CD4-positive, alpha-beta T cell treated with Interleukin-15 for 4 hours (primary cell): ENCODE measurements at places on chromosomes 16 and 17.

DNA sequence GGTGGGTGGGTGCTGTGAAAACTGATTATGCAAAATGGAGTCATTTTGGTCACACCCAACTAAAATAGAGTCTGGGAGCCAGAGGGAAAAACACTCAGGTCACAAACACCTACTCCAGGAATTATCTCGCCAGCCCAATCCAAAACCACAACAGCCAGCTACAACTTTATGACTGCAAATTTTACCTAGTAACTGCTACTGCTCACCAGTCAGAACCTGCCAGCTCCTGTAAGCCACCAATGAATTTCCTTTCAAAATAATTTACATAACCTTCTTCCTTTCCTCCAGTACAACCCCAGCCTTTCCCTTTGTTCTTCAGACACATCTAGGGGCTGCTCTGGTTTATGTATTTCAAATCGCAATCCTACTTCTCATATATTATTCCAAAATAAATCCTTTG lies 52.6 kb upstream of the DYNLRB2 start:
- no peak for DNase-seq

DNA sequence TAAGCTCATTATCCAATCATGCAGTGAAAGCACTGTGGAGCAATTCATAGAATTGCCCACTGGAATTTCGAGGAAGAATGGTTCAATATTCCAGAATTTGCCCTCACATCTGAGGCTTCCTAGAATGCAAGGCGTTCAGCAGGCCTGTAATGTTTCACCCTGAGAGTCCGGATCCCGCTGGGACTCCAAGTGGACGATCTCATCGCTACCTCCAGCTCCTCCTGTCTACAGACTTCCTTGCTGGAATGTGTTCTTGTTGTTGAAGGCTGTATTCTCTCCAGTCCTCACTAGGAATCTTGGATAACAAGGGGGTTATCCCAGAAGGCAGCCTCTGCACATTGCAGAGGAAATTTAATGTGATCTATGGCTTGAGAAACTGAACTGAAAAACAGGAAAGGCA lies 7.8 kb downstream of the SLC47A1 start:
- DNase-seq: no peak

- DNase-seq: no peak
Measured at GRCh38 chr17:39485555-39485954, 24.3 kb downstream of the CDK12 start.

DNA sequence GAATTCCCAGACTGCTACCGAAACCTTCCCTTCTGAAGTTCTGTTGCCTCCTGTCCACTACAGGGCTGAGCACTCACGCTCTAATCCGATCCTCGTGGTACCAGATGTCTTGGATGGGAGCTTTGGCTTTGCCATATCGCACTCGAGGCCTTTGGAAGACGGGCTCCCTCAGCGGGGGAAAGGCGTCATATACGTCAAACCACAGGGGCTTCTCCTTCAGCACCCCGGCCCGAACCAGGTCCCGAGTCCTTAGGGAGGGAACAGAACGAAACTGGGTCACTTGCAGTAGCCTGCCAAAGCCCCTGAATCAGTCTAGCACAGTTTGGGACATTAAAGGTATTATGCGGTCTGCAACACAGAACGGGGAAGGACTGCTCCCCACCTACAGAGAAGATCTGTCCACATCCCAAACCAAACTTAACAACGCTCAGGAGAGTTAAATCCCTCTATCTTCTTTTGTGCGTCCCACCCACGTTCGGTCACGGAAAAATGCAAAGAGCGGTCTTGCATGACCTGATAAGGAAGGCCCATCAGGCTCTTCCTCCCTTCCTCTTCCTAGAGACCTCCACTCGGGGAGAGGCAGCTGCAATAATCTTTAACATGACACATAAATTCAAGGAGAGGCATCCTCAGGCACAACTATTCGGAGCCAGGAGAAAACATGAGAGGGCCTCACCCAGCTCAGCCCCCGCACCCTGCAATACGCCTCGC lies 526 bp downstream of the MRPS23 start:
- DNase-seq: no peak

DNA sequence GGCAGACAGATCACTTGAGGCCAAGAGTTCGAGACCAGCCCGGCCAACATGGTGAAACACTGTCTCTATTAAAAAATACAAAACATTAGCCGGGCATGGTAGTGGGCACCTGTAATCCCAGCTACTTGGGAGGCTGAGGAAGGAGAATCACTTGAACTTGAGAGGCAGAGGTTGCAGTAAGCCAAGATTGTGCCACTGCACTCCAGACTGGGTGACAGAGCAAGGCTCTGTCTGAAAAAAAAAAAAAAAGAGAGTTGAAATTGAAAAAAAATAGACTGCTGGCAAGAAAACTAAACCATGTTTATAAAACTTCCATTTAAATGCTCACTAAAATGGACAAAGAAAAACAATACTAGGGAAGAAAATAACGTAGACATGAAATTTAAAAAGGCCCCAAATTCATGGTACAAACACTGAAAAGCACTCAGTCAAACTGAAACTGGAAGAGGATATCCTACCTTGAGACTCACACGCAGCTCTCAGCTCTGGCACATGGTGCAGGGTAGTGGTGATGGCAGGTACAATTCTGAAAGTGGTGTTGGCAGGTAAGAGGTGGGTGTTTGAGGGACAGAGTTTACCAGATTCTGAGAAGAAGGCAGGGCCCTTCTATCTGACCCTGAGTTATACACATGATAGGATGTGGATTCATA lies 19.3 kb downstream of the CNTROB start:
- peak; percentile 2 for DNase-seq

- DNase-seq: no peak
Measured at GRCh38 chr17:76458580-76459490, 5.9 kb upstream of the UBE2O start.

- no peak for DNase-seq
Measured at GRCh38 chr16:15487336-15488284, 53.2 kb downstream of the BMERB1 start.

- DNase-seq: no peak
Measured at GRCh38 chr17:61307905-61308886, 91.4 kb upstream of the TBX2 start.

GRCh38 chr16:54402270-54402669 lies 115.7 kb upstream of the IRX3 start:
- no peak for DNase-seq

DNA sequence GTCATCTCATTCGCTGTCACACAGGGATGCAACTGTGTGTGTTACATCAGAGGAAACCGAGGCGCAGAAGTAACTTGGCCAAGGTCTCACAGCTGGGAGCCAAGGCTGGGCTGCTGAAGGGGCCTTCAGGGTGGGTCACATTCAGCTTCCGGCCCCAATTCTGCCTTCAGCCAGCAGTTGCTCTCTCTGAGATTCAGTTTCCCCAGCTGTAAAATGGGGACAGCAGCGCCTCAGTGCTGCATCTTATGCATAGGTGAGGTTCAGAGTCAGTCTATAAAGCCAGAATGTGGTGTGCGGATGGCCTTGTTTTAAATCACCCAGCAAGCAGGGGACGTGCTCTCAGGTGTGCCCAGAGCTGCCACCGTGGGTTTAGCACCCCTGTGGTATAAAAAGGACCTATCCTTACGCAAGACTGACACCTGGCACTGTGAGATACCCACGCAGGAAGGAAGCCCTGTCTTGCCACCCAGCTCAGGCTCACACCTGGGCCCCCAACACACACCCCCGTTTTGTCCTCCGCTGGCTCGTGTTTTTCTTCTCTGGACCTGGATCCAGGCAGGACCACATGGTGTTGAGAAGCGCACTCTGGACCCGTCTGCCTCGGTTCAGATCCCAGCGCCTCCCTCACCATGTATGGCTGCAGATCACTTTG lies 94.6 kb upstream of the GSE1 start:
- DNase-seq: no peak

GRCh38 chr16:15899538-15900100 lies 11.2 kb upstream of the CEP20 start:
- peak; percentile 23 for DNase-seq

- DNase-seq: no peak
Measured at GRCh38 chr16:65531475-65531874, 409.6 kb upstream of the CDH11 start.

GRCh38 chr17:77802333-77802615 lies 156.2 kb upstream of the TNRC6C start:
- no peak for DNase-seq

DNA sequence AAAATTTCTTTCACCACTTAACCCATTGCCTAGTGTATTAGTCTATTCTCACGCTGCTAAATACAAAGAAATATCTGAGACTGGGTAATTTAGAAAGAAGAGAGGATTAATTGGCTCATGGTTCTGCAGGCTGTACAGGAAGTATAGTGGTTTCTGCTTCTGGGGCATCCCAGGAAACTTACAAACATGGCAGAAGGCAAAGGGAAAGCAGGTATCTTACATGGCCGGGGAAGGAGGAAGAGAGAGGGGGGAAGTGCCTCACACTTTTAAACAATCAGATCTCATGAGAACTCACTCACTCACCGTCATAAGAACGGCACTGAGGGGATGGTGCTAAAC lies 931.4 kb upstream of the SOX9 start:
- no peak for DNase-seq

DNA sequence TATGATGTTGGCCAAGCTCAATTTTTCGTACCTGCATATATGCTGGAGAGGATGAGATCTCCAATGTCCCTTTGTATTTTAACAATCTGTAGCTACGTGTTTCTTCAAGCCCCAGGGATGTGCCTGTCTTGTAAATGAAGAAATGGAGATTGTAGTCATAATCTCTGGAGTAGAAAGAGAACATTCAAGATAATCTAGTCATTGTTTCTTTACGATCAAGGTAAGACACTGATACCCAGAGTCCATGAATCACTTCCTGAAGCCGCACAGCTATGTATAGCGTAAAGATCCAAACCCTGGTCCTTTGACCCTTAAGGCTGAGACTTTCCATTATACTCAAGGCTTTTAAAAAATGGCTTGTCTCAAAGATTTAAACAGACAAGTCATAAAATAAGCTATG lies 205.5 kb downstream of the HS3ST3B1 start:
- DNase-seq: no peak
